Stimulated activated CD4-positive, alpha-beta T cell treated with anti-CD3 and anti-CD28 coated beads, Interleukin-1b, Interleukin-23, amount 100 ng/mL, for 1 hour (primary cell): ENCODE measurements at places on chromosomes 12 and 14.
A peak's percentile ranks its signal among the peaks of the same experiment; 100 is the strongest.

GRCh38 chr14:41758011-41758665 is 151.5 kb downstream of the LRFN5 start:
- DNase-seq, result no peak

DNA sequence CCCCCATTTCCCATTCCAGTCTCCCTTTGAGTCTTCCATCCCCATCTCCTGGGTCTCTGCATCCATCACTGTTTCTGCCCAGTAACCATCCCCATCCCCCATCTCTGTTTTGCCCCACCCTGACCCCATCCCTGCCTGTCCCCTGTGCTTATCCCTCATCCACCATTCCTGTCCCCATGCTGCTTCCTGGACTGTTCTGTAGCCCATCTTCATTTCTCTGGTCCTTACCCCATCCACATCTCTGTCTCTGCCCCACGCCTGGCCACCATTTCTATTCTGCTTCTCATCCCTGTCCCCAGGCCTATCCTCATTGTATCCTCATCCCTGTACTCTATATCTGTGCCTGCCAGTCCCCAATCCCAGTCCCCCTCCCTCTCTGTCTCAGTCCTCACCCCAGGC is 4.2 kb downstream of the NXPH4 start:
- no peak for DNase-seq

DNA sequence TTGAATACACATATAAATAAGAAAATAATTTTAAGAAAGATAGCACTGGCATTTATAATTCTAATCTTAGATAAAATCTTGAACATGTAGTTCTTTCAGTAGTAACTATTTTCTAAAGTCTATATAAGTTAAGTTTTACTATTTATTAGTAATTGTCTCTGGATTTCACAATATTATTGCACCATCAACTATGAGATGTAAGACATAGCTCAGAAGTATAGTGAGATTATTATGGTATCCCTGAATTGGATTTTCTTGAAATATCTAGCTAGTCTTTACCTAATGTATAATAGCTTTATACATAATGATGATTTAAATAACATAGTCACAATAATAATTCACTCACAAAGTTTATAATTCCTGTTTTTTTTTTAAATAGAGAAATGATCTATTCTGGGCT is 6.7 kb downstream of the CLEC12A start:
- DNase-seq, result no peak

- peak; percentile 61 for DNase-seq
Observed at GRCh38 chr12:45215419-45216229, at the start of gene ANO6. Gene ANO6 (plus strand): TSS chr12:45216095. CDS start chr12:45216322, 227 bp downstream.

- DNase-seq, result no peak
Observed at GRCh38 chr14:94795372-94795771, 25.5 kb upstream of the GSC start.

DNA sequence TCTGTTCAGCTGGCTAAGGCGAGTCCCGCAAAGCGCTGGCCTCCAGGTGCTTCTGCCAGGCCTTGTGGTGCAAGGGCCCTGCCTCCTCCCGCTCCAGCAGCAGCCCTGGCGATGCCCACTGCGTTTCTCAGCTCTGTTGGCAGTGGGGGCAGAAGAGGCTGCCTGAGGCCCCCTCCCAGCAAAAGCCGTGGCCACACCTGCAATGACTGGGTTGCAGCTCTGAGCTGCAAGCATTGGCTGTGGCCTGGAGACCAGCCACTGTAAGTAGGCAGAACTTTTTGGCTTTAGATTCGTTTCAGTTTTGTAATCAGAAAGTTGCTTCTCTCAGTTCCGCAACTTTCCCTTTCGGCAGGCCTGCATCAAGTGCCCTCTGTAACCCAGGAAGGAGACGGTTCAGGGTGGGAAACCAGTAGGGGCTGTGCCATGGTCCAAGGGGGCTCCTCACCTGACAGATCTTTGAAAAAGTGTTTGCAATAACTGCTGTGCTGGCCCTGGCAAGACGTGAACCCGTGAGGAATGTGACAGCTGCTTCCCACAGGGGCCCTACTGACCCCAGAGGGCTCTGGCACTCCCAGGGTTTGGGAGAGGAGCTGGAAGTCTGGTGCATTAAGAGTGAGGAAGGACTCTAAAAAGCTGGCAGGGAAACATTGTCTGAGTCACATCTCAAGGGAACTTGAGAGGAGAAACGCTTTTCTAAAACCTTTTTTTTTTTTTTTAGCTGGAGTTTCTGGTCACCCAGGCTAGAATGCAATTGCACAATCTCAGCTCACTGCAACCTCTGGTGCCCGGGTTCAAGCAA is 54.5 kb upstream of the MAX start:
- DNase-seq, result no peak

- DNase-seq, result no peak
Observed at GRCh38 chr12:29147731-29148595, 1.1 kb upstream of the FAR2 start.

DNA sequence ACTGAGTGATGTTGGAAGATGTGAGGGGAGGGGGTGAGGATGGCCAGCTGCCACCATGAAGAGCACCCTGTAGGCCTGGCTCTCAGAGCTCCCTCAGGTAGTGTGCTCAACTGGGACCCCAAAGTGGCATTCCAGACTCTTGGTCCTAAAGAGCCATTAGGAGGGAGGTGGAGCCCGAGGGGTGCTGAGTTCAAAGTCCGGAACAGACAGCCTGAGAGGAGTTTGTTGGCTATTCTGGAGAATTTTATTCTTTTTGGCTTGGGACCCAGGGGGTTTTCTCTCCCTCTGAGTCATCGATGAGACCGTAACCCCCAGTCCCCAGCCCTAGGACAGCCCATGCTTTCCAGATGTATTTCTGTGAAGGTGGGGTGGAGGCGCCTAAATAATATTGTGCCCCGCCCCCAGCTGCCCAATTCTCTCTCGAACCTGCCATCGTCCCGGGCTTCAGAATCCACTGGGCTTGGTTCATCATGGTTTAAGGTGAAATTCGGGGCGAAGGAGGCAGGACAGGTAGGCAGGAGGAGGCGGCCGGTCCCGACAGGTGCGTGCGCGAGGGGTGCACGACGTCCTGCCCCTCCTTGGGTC is 690 bp upstream of the RBP5 start:
- no peak for DNase-seq

DNA sequence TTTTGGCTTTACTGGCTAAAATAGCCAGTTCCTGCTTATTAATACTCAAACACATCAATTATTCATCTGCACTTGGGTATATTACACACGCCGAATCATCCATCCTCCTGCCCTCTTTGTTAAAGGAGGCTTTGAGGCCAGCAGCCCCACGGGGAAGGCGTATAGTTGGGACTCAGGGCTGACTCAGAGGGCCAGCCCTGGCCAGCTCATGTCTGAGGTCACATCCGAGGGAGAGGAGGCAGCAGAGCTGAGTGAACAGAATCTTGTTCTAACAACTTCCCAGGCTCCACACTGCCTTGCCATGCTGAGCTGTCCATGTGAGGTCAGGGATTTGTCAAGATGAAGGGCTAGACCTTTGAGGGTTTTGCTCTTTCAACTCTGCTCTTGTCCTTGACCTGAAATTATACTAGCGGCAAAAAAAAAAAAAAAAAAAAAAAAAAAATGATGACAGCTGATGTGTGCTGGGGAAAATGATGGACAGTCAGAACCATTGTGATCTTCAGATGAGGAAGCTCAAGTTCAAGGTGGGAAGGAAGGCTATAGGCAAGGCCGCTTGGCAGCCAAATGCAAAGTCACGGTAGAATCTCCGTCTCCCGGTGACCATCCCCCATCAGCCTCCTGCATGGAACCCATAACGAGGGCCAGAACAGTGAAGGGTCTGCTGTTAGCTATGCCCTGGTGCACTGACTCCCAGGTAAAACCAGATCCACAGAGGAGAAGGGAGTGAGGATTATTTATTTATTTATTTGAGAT is 12.5 kb upstream of the MARK3 start:
- DNase-seq, result no peak
